Fibroblast of pulmonary artery (primary cell): ENCODE measurements at places on chromosomes 6 and 20.

- DNase-seq: no peak
These were observed 76.4 kb downstream of the SSR1 start for GRCh38 chr6:7236306-7237209.

- no peak for DNase-seq
These were observed 49.1 kb downstream of the TTI1 start for GRCh38 chr20:37984018-37984785.

- DNase-seq: no peak
These were observed 6.7 kb downstream of the KCNS1 start for GRCh38 chr20:45094201-45094600.

GRCh38 chr6:47146431-47147174 lies 104.5 kb upstream of the ADGRF1 start:
- peak; percentile 72 for DNase-seq

DNA sequence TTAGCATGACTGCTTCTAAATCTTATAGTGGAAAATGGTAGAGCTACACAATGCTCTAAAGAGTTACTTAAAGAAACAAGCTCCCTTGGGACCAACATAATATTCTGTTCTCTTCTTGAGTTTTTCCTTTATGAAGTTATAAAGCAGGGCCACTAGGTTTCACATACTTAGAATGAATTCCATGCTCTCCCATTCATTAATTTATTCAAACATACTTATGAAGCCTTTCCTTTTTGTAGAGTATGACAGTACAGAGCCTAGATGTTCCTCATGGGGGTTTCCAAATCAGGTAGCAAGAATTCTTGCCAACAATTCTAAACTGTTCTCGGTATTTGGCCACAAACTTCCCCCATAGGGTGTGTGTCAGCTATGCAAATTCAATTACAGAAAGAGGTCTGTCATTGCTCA lies 20.6 kb upstream of the FABP7 start:
- DNase-seq: no peak

- DNase-seq: no peak
These were observed 31.5 kb upstream of the TOP1 start for GRCh38 chr20:40997116-40997515.

- no peak for DNase-seq
These were observed 15.6 kb downstream of the BTN2A1 start for GRCh38 chr6:26473429-26473757.

DNA sequence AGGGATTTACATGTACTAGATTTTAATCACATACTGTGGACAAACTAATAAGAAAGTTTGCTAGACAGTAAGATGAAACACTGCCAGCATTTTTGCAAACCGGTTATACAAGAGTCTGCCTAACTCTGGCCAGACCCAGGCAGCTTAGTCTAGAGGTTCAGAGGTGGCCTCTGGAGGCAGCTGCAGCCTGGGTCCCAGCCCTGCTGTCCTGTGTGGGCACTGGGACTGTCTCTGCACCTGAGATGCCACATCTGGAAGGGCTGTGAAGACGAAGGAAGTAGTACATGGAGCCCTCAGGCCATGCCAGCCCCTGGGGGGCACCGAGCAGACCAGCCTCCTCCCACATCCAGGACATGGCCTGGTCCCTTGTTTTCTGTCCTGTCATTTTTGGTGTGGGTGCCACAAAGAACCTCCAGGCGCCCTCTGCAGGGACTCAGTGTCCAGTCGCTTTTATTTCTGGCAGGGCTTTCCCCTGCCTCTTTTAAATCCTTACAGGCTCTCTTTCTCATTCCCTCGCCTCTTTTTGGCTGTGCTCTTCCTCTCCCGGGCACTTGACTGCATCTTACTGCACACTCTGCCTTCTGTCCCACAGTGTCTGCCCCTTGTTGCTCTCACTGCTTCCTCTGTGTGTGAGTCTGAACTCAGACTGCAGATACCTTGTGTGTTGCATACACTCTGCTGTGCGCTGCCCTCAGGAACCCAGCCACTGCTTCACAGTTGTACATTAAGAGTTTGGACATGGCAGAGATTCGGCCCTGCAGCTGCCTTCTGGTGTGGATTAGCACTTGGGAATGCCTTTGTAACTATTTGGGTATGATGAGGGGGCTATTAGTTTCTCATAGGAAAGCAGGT lies 216.7 kb downstream of the ZDHHC14 start:
- DNase-seq: peak; percentile 52

- no peak for DNase-seq
These were observed 893.7 kb downstream of the TFAP2A start for GRCh38 chr6:9521152-9521530.

GRCh38 chr6:125612345-125612846 lies 137.0 kb upstream of the HEY2 start:
- peak; percentile 23 for DNase-seq

DNA sequence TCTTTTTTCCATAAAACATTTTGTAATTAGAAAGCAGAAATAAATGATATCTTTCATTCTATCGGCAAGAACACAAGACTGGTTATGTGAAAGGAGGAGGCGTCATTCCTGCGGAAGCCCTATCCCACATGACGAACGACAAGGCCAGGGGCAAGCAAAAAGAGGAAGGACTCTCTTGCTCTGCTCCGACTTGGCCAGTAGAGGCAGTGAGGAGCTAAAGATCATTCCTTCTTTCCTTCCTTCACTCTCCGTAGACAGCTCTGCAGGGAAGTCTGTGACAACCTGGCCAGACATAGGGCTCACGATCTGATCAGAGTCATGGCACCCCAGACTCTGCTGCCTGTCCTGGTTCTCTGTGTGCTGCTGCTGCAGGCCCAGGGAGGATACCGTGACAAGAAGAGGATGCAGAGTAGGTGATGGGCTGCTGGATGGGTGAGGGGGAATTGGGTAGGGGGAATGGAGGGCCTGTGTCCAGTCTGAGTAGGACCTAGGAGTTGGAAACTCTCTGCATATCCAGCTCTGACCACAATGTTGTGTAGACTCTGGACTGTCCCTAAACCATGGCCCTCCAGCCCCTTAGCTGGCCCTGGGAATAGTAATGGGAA lies at the start of gene WFDC10A:
Gene WFDC10A, plus strand, starts transcription at position 244 of the 605 bp plus-strand sequence. Its CDS starts 75 bp downstream, at position 319.
- DNase-seq: peak; percentile 56

- DNase-seq: no peak
These were observed 60.9 kb upstream of the TAGAP start for GRCh38 chr6:159105716-159106115.

GRCh38 chr20:22489626-22490286 lies 94.6 kb downstream of the FOXA2 start:
- no peak for DNase-seq

- no peak for DNase-seq
These were observed 431.1 kb downstream of the NKAIN2 start for GRCh38 chr6:124234801-124235200.

DNA sequence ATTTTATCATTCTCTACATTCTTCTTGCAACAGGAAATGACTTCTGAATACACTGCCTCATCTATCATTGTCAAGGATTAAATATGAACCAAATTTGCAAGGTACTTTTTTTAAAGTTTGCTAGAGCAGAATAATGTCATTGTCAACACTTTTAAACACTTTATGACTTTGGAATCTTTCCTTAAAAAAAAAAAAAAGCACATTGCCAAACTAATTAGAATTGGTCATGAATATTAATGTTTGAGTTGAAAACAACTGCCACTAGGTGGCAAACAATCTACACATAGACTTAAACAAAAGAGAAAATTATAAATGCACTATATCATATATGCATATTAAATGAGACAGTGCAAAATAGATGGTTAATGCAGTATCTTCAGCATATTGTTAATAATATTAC lies 32.5 kb upstream of the TMEM244 start:
- DNase-seq: peak; percentile 60

GRCh38 chr6:43865932-43866645 lies 96.1 kb downstream of the VEGFA start:
- DNase-seq: no peak

DNA sequence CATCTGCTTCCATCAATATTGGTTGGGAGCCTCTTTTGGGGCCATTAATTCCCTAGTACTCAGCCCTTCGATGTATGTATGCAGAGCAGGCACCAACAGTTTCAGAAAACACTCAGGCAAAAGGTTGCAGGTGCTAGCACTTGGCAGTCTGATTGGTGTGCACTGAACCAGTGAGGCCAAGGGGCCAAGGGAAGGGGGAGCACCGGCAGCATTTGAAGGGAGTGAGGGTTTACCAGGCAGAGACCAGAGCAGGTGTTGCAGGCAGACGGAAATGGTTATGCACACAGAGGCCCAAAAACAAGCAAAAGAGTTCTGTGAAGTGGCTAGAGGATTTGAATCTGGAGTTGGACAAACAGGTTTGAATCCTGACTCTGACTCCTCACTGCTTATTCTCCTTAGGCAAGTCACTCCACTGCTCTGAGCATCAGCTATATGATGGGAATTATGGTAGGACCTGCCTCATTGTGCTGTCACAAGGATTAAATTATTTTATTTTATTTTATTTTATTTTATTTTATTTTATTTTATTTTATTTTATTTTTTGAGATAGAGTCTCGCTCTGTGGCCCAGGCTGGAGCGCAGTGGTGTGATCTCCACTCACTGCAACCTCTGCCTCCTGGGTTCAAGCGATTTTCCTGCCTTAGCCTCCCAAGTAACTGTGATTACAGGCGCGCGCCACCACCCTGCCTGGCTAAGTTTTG lies 58.1 kb upstream of the SHLD1 start:
- DNase-seq: no peak

DNA sequence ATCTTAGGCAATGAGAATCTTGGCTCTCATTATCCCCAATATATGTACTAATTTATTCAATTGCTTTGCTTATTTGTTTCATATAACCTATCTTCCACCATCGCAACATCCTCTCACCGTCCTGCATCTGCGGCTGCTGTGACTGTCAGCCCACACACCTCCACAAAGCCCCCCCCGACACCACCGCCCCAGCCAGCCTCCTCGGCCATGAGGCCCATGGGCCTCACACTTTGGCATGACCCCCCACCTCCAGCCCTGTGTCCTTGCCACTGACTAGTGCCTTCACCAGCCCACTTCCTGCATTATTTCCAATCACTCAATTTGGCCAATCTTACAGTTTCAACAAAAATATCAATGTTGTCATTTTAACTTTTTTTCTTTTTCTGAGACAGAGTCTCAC lies 60.7 kb upstream of the TOX2 start:
- DNase-seq: no peak

DNA sequence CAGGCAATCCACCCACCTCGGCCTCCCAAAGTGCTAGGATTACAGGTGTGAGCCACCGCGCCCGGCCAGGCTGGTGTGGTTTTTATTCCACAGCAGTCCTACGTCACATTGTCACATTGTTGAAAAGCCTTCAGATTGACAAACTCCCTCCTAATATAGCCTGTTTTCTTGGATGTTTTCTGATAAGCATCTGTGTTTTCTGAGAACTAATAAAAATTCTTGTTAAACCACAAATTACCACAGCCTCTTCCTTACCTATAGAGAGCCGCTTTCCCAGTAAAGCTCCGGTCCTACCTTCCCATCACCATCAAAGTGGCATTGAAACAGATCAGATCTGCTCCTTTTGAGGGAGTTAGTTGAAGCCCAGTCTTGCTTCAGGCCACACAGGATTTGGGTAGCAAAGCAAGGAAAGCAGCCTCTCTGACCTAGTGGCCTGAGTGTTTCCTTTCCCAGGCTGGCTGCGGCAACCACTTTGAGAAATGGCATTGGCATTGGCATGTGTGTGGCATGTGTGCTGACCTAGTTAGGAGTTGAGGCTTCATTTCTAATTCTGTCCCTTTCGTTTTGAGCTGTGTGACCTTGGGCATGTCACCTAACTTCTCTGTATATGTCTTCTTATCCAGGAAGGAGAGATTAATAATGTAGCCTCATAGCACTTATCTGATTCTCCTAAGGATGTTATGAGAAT lies 1.7 kb upstream of the PKIG start:
- no peak for DNase-seq

DNA sequence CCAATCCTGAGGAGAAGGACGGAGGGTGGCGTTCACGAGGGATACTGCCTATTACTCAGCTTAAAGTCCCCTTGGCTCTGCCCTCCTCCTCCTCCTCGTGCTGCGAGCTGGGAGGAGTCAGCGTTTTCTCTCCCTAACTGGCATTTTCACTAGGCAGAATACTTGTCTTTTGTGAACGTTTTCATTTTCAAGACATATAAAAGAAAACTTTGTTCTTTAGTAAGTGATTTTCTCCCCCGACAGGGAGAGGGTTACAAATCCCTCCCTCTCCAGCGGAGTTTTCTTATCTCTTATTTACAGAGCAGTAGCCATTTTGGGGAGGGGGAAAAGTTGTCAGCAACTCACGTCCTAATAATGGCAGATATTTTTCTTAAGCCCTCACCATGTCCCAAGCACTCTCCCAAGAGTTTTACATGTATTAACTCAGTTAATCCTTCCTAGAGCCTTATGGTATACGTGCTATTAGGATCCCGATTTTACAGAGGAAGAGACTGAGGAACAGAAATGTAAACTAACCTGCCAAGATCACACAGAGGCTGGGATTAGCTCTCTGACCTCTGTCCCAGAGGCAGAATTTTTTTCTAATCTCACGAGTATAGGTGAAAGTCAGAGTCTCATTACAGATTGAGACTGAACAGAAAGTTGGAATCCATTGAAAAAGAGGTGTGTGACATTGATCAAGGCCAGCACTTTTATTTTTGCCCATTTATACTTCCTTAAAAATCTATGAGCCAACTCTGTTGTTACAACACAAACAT lies 30.0 kb upstream of the ZNF217 start:
- peak; percentile 80 for DNase-seq

- DNase-seq: no peak
These were observed 159.1 kb downstream of the PKHD1 start for GRCh38 chr6:51928320-51928719.

- DNase-seq: peak; percentile 89
These were observed 9.9 kb upstream of the RFPL4B start for GRCh38 chr6:112337209-112337638.

GRCh38 chr20:6711951-6712649 lies 55.4 kb upstream of the BMP2 start:
- no peak for DNase-seq

DNA sequence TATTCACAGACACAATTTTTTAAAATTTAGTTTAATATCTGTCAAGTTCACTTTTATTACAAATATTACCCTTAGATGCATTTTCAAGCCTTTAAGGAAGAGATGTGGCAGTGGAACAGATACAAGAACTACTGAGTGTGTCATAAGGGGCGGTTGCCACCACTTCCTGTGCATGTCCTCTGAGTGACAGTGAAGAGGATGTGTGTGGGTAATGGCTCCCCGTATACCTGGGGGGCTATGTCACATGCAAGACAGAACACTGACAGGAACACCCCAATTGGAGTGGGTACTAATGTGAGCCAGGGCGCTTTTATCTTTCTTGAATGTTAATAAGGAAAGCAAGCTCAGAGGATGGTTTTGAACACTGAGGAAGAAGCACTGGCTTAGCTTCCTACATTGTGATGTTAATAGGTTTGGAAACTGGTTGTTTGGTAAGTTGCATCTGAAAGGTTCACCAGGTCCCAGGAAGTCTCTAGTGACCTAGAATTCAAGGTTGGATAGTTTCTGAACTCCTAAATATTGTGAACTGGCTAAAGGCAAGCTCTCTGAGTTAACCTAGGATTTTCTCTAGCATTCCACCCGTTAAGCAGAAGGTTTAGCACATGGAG lies 83.4 kb upstream of the ASF1A start:
- no peak for DNase-seq

- no peak for DNase-seq
These were observed 12.2 kb downstream of the NFKBIL1 start for GRCh38 chr6:31559606-31559957.
